ENCODE measurements at places on chromosomes 2 and 18.

DNA sequence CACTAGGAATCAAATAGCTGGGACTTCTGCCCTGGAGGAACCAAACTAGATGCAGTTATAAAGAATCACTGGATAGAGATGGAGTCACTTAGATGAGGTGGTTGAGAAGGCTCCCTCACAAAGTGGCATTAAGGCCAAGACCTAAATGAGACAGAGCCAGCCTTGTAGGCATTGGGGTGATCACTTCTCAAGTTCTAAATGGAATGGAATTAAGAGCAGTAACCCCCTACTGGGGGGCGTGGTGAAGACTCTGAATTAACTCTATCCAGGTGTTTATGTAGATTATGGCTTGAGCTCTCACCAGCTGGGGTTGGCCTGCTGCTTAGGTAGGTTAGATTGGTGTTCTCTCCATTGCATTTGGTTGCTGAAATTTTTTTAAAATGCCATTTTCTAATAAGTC, 71.3 kb downstream of the TTC27 start:
- DNase-seq = no peak

- no peak for DNase-seq
These were observed 38.7 kb downstream of the REEP1 start for GRCh38 chr2:86298411-86299390.

DNA sequence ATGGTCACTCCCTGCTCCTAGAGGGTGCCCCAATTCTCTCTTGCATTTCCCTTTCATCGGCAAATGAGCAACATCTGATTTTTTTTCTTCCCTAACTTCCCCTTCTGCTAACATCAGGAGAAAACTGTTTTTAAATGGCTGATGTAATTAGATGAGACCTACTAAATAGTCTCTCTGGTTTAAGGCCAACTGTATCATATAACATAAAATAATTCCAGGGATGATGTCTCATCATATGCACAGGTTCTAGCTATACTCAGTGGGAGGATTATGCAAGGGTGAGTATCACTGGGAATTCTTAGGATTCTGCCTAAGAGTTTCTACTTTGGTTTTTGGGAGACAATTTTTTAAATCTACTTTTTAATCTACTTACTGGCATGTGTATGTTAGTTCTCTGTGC, 193.4 kb downstream of the PARD3B start:
- DNase-seq = peak; percentile 41

DNA sequence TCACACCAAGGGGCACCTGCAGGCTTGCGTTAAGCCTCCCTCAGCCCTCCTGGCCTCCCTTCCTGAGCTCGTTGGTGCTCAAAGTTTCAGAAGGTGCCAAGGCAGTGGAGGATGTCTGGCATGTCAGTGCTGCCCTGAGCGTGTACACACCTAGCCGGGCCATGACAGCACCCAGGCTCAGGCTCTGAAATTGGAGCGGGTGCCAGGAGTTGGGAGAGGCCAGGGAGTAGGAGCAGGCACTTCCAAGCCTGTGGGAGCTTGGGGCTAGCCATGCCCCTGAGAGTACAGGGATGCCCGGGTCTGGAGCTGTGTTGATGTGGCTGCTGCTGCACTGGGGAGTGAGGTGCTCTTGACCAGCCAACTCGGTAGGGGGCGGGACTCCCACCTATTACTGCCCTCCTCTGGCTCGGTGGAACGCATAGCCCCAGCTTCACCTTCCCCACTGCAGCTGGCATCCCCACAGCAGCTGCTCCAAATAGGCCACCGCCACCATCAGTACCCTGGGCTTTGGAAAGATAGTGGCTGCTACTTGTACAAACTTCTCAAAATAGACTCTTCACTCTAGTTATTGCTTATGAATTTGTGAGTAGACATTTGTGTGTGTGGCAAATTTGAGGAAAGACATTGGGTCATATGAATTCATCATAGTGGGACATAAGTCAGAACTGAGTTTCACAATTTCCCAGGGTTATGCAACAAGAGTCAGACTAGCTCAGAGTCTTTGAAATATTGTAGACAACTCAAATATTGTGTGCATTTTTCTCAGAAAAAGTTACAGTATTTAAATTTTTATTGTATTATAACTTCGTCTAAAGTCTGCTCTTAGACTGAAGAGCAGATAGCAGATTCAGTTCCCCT, 6.8 kb upstream of the PCARE start:
- DNase-seq = no peak

- no peak for DNase-seq
These were observed 39.6 kb upstream of the FAM136A start for GRCh38 chr2:70341477-70341765.

DNA sequence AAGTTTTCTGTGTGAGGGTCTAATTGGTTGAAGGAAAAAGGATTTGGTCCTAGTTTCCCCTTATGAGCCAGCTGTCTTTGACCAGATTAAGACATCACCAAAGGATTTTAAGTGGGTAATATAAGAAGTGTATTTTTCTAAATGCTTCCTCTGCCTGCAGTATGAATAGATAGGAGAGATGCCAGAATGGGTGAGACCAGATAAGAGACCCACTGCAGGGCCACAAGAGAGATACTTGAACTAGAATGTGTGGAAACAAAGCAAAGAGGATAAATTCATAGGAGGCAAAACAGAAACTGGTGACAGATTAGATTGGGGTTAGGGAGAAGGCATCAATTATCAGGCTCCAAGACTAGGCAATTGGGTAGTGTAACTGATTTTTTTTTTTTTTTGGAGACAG, 1.1 kb upstream of the HDHD2 start:
- no peak for DNase-seq

GRCh38 chr18:25726298-25726697, 364.1 kb downstream of the SS18 start:
- peak; percentile 41 for DNase-seq

DNA sequence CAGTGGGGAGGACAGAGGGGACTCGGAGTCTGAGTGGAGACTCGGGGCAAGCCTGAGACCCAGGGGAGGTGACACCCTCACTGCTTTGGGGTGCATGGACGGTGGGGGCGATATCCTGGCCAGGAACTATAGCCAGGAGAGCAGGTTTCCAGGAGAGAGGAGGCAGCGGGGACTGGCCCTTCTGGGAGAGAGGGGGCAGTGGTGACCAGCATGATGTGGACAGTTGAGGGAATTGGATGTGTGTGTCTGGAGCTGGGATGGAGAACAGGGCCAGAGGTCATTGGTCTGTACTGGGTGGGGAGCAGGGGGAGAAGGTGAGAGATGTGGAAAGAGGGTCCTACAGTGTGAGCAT, 63.6 kb downstream of the ACKR3 start:
- DNase-seq = no peak

DNA sequence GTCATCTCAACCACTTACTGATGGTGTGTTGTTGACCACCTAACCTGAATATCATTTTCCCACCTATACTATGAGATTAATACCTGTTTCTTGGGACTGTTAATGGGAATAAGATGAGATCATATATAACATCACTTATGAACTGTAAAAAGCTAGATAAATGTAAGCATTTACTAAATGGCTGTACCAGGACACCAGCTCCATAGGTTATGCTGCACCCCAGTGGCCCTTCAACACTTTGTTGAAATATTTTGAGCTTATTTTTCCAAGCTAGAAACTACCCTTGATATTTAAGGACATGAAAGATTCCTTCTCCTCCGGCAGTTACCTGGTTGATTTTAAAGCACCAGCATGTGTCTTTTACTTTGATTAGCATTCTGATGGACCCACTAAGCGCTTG, 138.0 kb upstream of the CDCA7 start:
- no peak for DNase-seq

DNA sequence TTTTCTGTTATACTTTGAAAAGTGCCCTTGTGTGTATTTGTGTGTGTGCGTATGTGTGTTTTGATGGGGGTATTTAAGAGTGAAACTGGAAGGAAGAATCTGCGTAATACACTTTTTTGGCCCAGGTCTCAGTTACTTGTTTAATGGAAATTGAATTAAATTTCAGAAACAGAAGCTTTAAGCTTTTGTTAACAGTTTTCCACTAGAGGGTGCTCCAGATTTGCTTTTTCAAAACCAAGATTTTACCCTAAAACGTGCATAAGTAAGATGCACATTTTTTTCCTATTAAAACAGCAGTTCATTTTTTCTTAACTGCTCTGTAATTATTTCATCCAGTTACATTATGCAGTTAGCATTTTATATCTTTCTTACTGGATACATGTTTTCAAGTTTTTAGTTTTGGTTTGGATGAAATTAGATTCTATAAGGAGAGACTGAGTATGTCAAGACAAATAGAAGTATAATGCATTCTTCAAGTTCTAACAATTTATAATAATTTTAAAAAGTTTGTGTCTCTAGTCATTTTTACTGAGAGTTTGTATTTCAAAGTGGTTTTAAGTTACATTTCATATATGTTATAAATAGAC, 97.2 kb downstream of the PIK3C3 start:
- DNase-seq = peak; percentile 16

- no peak for DNase-seq
These were observed 63.2 kb upstream of the TCF4 start for GRCh38 chr18:55651236-55651635.

GRCh38 chr2:111958901-111959300, 60.5 kb downstream of the MERTK start:
- DNase-seq = no peak

DNA sequence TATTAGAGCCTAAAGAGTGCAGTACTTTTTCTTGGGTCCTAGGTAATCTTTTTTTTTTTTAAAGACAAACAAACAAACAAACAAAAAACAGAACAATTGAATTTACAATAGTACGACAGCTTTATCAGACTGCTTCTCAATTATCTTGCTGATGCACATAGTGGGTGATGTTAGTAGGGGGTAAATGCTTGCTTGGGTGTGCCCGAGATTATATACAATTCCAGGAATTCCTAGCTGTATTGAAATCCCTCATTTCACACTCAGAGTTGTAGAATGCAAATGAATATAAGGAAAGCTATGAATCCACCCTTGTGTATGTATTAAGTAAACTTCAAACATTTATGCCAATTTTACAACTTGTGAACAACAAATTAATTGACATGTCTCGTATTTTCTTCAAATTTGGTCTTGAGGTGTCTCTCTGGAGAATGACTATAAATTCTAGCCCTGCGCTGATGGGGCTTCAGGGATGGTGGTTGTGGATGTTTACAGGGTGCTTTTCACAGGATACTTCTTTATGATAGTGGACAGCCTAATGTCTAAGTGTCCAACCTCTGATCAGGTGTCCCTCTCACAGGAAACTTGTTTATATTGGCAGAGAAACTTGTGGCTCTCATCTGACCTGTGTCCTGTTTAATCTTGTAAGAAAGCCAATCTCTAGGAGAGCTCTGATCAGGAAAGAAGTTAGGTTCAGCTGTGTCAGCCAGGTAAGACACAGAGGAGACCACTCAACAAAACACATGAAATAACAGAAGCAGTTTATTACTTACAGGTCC, 61.9 kb upstream of the SLC39A10 start:
- no peak for DNase-seq

GRCh38 chr2:241298673-241299072, 16.8 kb downstream of the HDLBP start:
- no peak for DNase-seq

- DNase-seq = peak; percentile 24
These were observed 191.0 kb downstream of the GRB14 start for GRCh38 chr2:164430166-164430783.

DNA sequence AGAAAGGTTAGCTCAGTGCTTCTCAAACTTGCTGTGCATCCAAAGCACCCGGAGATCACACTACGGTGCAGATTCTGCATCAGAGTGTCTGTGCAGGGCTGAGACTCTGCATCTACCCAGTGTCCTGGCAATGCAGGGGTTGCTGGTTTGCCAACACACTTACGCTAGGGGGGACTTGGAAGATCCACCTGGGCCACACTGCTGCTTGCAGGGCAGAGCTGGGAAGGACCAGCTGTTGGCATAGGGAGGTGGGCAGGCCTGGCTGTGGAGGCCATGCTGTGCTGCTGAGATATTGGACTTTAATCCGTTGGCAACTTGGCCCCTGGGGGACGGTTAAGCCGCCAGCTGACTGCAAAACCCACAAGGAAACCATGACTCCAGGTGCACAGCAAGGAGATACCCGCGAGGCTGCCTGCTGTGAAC, 397.6 kb upstream of the HS6ST1 start:
- DNase-seq = no peak

DNA sequence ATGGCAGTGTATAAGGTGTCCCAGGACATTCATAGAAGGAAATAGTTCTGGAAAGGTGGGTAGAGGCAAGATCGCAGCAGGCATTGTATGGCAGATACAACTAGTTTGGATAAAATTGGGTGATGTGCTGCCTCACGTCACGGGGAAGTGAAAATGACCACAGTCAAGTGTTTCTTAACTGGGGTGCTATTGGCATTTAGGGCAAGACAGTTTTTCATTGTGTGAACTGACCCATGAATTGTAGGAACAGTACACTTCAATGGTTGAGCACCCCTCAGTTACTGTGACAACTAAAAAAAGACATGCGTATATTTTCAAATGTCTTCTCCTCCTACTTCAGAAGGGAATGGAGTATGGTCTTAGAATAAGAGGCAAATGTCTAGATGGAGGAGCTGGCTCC, 22.3 kb upstream of the CYRIA start:
- no peak for DNase-seq

- DNase-seq = no peak
These were observed 246.0 kb upstream of the CXCR4 start for GRCh38 chr2:136363900-136364299.

DNA sequence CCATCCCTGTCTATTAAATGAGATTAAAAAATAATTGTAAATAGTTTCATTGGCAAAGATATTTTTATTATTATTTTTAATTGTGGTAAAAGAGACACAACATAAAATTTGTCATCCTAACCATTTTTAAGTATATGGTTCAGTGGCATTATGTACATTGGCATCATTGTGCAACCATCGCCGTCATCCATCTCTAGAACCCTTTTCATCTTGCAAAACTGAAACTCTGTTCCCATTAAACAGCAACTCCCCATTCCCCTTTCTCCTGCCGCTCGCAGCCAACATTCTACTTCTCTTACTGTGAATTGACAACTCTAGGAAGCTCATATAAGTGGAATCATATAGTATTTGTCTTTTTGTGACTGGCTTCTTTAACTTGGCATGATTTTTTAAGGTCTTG, 25.3 kb downstream of the LAMA3 start:
- DNase-seq = no peak

- DNase-seq = no peak
These were observed 341.6 kb downstream of the RIT2 start for GRCh38 chr18:42773870-42774269.

GRCh38 chr2:16717477-16717876, 51.8 kb upstream of the CYRIA start:
- DNase-seq = no peak

DNA sequence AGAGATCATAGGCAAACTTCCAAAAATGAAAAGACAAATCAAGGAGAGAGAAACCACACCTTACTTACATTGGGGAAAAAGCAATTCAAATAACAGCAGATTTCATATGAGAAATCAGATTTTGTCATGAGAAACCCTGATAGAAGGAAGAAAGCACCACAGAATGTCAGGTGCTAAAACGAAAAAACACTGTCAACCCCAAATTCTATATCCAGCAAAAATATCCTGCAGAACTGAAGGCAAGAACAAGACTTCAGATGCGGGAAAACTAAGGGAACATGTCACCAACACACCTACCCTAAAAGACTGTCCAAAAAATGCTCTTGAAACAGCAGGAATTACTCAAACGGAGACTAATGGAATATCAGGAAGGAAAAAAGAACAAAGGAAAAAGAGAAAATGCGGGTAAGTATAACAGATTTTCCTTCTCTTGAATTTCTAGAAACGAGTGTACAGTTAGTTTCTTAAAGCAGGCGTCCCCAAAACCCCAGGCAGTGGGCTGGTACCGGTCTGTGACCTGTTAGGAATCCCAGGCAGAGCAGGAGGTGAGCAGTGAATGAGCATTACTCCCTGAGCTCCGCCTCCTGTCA, 7.3 kb upstream of the ID2 start:
- DNase-seq = no peak

Measured in fibroblast of skin of left quadriceps (primary cell).